Breast epithelium (tissue), 4 donors: ENCODE measurements at places on chromosomes 7 and 10. TPM values are rescaled to one million over a fixed set of nuclear protein-coding genes. Genes with fewer than 3 reads are reported as not detected.
A peak's percentile ranks its signal among the peaks of the same experiment; 100 is the strongest.

DNA sequence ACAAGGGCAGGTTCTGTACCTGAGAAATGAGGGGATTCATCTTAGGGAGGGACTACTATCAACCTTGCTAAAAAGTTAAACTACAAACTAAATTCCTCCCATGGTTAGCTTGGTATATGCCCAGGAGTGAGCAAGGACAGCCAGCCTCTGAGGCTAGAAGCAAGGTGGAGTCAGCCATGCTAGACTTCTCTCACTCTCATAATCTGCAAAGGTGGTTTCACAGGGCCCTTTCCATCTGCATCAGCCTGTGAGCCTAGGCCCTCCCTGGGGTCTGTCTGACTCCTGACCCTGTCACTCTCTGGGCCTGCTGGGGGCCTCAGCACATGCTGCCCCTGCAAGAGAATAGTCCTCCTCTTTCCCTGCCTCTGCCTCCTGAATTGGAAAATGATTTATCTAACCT is 66.1 kb downstream of the ABCA13 start:
- no peak for DNase-seq

DNA sequence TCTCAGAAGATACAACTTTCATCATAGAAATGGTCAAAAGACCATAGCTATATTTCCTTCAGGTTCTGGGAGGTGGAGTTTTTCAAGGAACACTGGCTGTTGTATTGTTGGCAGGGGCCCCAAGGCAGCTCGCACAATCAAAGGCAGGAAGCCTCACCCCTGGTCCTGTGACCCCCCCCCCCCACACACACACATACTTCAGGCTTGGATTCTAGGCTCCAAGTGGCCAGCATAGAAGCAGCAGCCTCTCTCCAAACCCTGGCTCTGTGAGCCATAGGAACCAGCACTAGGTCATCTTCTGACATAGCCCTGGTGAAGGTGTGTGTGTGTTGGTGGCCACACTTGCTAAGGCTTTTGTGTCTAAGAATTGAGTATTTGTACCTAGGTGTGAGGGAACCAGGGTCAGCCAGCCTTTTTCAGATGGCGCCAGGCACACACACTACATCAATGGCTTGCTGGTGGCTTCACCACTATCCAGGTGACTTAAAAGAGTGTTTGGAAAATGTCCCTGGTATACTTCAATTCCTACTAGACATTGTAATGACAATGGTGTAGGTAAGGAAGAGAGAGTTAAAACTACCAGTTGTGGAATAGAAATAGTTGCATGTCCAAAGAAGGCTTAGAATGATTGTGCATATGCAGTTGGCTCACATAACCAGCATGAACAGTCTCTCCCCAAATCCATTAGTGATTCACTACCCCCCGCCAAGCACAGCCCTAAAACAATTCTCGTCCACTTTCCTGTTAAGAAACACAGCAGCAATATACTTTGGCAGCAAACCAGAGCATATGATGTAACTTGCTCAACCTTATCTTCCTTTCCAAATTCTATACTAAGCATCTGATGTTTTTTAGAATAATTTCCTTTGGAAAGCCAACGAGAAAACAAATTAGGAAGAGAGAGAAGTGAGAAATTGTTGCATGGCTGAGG is 91.3 kb downstream of the AVL9 start:
- no peak for DNase-seq

DNA sequence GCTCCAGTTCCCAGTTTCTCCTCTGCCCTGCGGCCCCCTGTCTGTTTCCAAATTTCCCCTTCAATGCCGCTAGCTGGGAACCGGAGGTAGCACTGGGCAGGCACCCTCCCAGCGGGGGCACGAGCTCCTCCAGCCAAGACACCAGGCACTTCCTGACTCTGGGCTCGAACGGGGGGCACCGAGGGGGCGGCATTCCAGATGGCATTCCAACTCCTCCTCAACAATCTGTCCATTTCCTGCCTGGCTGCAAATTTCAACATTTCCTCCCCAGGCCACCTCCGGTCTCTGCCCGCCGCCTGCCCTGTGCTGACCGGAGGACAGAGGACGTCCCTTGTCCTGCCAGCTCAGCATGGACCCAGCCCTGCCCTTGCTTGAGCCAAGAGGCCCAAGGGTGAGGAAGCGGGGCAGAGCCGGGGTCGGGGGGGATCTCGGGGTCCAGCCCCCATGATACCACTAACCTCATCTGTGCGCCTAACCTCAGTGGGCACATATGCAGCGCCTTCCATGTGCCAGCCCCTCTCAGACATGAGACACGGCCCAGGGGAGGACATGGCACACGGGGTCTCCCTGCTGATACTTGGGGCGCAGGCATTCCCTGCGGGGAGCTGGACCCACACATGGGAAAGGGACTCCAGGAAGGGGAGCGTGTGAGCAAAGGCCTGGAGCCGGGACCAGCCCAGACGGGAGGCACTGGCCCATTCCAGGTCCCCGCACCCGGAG is 58.0 kb downstream of the PDGFA start:
- peak; percentile 88 for DNase-seq

DNA sequence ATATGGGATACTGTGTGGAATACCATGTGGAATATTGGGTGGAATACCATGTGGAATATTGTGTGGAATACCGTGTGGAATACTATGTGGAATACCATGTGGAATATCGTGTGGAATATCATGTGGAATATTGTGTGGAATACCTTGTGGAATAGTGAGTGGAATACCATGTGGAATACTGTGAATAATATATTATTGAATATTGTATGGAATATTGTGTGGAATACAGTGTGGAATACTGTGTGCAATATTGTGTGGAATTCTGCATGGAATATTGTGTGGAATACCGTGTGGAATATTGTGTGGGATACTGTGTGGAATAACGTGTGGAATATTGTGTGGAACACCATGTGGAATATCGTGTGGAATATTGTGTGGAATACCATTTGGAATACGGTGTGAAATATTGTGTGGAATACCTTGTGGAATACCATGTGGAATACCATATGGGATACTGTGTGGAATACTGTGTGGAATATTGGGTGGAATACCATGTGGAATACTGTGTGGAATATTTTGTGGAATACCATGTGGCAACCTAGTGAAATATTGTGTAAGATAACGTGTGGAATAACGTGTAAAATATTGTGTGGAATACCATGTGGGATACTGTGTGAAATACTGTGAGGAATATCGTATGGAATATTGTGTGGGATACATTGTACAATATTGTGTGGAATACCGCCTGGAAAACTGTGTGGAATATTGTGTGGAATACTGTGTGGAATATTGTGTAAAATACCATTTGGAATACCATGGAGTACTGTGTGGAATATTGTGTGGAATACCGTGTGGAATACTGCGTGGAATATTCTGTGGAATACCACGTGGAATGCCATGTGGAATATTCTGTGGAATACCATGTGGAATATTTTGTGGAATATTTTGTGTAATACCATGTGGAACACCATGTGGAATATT is 133.9 kb upstream of the CHST15 start:
- no peak for DNase-seq

- DNase-seq = no peak
These were observed 8.8 kb downstream of the CAPZA2 start for GRCh38 chr7:116871061-116871700.

The NKX2-3 gene
- 0.15 TPM for total RNA-seq

The ZMIZ1 gene
- 63.7 TPM for total RNA-seq

The WNT8B gene
- not detected for total RNA-seq
